ENCODE measurements at places on chromosomes 16 and 17.

- DNase-seq: no peak
These were observed 3.9 kb downstream of the UTS2R start for GRCh38 chr17:82375359-82376041.

DNA sequence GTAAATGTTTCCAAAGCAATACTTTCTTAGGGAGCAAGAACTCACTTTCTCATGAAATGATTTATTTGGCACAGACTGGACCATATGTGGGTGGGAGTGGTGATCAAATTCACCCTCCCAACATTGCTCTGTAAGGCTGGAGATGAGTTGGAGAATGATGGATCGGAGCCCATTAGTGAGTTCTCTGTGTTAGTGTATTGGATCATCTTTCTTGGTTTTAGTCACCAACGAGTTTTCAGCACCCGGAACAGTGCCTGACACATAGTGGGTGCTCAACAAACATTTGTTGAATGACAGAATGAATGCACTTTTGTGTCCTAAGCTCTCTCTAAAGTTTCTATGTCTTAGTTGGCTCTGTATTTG is 104.5 kb upstream of the FAM20A start:
- DNase-seq: no peak

DNA sequence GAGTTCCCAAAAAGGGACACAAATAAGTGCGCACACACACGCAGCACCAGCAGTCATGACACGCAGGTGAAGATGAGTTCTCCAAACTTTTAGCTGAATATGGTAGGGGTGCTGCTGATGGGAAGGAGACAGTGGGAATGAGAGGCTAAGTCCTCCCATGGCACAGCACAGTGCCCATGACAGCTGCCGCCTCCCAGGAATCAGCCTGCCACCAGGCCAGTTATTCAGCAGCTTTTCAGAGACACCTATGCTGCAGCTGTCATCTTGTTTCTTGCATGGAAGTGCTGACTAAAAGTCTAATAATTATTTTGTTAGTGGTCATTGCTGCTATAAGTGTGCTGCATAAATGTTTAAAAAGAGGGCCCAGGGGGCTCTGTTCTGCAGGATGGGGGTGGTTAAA is 12.2 kb downstream of the WFIKKN2 start:
- DNase-seq: no peak

DNA sequence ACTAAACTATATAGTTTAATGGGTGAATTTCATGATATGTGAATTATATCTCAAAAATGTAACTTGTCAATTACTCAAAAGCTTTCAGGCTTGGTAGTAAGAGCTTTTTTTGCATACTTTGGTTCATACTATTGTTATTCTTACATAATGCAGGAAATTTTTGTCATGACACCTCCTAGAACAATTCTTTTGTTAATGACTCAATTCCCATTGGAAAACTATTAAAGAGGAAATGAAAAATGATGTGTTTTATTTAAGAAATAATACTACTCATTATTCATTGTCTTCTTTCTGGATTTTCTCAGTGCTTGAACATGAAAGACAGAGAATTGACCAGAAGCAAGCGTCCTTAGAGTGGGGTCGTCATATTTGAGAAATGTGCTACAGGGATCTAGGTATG is 196.4 kb upstream of the KCNJ16 start:
- DNase-seq: no peak

GRCh38 chr17:45675012-45675411 is 109.1 kb upstream of the CRHR1 start:
- no peak for DNase-seq

DNA sequence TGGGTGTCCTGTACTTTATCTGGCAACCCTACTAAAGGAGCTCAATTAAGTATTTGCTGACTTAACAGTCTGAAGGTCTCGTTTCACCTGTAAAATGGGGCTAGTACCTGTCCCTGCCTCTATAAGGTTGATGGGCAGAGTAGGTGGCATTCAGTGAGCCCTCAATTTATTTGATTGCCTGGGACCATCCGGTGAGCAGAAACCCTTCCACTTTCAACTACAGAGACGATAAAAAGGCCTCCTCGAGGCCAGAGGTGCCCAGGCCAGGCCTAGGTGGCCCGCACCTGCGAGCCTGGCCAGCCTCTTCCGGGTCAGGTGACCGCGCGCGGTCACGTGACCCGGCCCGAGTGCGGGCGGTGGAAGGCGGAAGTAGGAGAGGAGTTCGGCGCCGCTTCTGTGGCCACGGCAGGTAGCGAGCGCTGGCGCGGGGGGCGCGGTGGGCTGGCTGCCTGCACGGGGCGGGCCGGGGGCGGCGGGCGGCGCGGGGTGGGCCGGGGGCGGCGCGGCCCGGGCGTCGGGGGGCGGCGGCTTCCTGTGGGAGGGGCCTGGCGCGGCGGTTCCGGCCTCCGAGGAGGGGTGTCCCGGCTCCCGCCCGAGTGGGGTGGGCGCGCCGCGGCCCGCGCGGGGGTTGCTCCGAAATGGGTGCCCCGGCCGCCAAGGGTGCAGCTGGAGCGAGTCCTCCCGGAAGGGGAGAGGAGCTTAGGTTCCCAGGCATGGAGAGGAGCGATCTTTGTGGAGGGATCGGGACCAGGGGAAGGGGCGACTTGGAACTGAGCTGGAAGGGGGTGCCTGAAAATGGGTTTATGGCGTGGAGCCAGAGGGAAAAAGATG is at the start of gene WWP2:
TSS of gene WWP2 (plus strand) at position 350 of the 831 bp plus-strand sequence. CDS start 24,679 bp downstream, outside the sequence.
- DNase-seq: peak; percentile 52

DNA sequence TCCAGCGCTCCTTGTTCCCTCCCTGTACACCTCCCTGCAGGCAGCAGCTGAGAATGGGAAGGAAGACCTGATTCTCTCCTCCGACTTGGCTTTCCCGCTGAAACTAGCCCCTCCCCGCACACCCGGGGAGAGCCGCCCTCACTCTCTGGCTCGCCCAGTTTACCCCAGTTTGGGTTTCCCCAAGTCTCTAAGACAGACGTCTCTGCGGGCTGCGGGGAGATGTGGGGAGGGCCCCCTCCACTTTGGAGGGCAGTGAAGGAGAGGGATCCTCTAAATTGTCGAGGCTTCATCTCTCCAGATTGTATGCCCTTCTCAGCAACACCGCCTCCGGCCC is 797 bp downstream of the GRB7 start:
- no peak for DNase-seq

GRCh38 chr17:51050291-51051033 is 70.2 kb downstream of the SPAG9 start:
- DNase-seq: no peak

GRCh38 chr17:27532269-27533263 is 76.3 kb downstream of the KSR1 start:
- no peak for DNase-seq

- DNase-seq: no peak
These were observed 19.2 kb downstream of the TMEM114 start for GRCh38 chr16:8571061-8571596.

- DNase-seq: no peak
These were observed 8.1 kb downstream of the DEF8 start for GRCh38 chr16:89956505-89957215.

DNA sequence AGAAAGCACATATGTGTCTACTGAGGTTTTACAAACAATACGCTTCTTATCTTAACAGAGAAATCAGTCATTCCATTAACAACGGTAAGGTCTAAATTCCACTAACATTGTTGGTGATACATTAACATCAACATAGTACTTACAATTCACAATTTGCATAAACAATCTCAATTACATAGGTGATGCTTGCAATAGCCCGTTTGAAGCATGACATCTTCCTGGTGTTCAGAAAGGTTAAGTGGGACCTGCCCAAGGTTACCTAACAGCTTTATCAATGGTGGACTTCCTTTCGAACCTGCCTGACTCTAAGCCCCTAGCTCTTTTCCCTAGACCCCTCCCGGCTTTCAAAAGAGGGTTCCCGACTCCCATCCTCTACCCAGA is 699 bp downstream of the FAM222B start:
- DNase-seq: no peak

- DNase-seq: peak; percentile 60
These were observed 209.7 kb downstream of the RBFOX3 start for GRCh38 chr17:79400989-79401703.

GRCh38 chr17:75751676-75752404 is 13.2 kb downstream of the GALK1 start:
- DNase-seq: no peak

GRCh38 chr17:10471858-10472257 is 2.5 kb upstream of the MYH4 start:
- no peak for DNase-seq

GRCh38 chr17:1649844-1650501 is at the start of gene RILP:
TSS of gene RILP (minus strand) at chr17:1649866. CDS start at chr17:1649804, 62 bp downstream.
- no peak for DNase-seq

DNA sequence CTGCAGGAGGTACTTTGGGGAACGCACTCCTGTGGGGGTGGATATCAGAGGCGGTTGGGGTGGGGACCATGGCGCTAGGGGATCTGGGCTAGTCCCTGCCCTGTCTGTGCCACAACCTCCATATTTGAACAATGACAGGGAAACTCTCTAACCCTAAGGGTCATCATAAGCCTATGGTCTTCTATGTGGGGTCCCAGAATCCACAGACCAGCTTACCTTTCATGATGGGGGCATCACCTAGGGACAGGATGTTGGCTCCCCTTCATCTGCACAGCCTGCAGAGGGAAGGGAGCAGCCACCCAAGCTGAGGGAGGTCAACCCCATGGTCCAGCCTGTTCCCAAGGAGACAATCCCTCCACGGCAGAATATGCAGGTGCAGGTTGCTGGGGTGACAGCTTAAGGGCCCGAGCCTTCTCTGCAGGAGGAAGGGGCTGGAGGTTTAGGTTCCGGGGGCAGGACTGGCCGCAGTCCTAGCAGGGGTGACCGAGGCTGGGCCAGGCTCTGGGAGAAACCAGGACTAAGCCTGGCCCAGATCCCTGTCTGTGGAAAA is 1.7 kb downstream of the ORAI3 start:
- no peak for DNase-seq

DNA sequence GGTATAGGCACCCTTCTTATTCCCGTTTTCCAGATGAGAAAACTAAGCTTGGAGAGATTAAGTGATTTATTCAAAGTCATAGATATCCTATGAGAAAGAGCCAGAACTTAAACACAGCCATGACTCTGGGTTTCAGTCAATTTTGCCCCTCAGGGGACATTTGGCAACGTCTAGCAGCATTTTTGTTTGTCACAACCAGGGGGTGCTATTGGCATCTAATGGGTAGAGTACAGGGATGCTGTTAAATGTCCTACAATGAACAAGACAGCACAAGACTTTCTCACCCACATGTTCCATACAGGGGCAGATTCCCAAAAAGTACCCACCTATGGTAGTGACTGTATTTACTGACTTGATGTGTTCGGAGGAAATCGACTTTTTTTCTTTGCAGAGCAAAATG is 4.8 kb upstream of the SHISA9 start:
- no peak for DNase-seq

GRCh38 chr16:62363501-62363900 is 327.3 kb upstream of the CDH8 start:
- no peak for DNase-seq

DNA sequence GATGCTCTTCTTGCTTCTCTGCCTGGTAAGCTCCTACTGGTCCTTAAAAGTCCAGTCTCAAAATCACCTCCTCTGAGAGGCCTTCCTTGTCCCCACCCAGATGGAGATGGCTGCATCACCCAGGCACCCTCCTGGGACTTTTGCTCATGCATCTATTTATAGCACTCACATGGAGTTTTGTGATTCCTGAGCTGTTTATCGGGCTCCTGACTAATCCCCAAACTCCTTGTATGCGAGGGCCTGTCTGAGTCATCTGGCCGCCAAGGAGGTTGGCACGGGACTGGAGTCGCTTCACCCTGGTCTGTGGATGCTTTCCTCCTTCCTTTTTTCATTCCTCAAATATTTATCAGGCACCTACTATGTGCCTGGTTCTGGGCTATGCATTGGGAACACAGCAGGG is 2.3 kb upstream of the MAP2K3 start:
- DNase-seq: no peak

- no peak for DNase-seq
These were observed 51.3 kb downstream of the SCNN1B start for GRCh38 chr16:23353440-23353839.

- DNase-seq: no peak
These were observed 58.0 kb downstream of the CREBBP start for GRCh38 chr16:3822366-3823045.

DNA sequence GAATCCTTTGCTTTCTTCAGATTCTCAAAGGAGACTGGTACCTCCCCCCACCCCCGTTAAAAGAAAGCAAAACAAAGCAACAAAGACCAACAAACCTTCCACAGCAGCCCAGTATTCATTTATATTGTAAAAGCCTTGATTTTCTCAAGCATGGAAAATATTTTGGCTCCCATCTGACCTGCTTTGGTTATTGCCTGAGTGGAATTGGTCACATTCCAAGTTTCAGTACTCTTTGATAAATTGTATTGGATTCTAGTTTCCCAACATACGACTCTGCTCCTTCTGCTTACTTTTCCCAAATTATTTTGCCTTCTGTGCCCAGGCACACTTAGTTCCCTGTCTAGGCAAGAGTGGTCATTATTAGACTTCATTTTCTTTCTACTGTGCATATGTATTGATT is 1.3 kb downstream of the ABCC11 start:
- no peak for DNase-seq

DNA sequence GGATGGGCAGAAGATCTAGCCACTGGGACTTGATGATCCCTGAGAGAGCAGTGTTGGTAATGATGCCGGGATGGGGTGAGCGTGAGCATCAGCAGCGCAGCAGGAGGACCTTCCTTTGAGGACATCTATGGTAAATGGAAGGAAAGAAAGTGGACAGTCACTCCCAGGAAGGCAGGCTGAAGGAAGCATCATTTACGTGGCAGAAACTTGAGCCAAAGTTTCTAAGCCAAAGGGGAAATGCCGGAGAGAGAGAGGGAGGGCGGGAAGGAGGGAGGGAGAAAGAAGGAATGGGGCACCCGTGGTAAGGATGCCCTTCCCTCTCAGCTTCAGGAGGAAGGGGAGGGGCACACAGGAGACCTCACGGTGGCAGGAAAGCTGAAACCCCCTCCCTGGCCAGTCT is 86.3 kb upstream of the CACNG5 start:
- DNase-seq: no peak

DNA sequence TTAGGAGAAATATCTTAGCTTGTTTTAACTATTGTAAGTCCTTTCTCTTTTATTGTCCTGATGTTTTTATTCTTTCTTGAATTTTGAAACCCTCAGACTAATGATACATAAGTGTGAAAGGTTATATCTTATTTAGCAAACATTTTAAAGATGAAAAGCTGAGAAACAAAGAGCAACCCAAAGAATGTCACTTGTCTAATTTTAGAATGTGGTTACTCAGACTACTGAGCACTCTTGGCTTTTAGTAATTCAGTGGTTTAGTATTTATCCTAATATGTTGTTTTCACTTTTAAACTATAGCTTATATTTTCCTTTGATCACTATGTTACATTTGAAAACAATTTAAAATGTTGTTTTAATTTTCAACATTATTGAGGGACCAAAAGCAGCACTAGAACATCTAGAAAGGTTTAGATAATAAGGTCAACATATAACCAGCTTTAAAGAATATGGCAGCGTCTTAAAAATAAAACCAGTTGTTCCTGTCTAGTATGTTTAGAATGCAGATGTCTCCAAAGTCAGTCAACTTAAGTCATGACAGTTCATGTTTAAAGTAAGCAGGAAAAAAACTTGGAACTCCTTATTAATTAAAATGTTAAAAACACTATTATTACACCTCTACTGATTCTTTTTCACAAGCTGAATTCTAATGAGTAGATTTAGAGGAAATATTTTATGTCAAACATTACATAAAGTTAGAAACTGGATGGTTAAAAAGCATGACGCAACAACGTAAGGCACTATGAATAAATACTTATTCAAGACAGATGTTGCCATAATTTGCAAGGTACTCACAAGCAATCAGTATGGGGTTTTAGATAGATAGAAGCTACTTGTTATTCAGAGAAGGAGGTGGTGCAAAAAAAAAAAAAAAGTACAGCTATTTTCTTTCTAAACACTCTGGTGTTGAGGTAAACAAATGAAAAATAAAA is 2.4 kb downstream of the MBTD1 start:
- no peak for DNase-seq

GRCh38 chr17:49836111-49837030 is 11.5 kb downstream of the TAC4 start:
- DNase-seq: no peak

Measured in stimulated activated CD4-positive, alpha-beta T cell treated with anti-CD3 and anti-CD28 coated beads, Interleukin-1b, Interleukin-23, amount 100 ng/mL, for 1 hour (primary cell).